Stimulated activated CD4-positive, alpha-beta T cell treated with anti-CD3 and anti-CD28 coated beads, TNF-alpha, amount 100 ng/mL, for 48 hours (primary cell): ENCODE measurements at places on chromosomes 16 and 17.
A peak's percentile ranks its signal among the peaks of the same experiment; 100 is the strongest.

DNA sequence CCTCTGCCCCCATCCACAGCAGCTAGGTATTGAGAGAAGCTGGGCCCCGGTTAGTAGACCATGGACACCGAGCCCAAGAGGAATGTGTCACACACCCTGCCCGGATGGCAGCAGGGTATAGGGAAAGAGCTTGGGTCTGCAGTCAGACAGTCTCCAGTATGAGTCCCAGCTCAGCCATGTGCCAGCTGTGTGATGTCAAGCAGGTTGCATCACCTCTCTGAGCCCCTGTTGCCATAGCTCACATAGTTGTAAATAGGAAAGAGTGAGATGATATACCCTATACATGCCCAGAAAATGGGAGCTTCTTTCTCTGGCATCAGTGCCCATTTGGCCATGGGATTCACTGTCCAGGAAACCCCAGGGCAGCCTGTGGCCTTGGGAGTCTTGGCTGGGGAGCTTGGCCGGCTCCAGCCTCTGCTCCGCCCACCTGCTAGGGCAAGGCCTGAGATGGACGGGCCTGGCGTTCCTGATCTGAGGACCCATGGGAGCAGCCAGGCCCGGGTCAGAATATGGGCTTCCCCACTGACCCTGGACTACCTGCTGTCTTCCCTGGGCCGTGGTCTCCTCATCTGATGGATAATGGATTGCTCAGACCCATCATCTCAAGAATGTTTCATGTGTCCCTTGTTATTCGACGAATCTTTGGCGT lies 13.2 kb downstream of the CD300LG start:
- no peak for DNase-seq

GRCh38 chr16:84874004-84874435 lies 54.2 kb downstream of the CRISPLD2 start:
- DNase-seq = no peak

DNA sequence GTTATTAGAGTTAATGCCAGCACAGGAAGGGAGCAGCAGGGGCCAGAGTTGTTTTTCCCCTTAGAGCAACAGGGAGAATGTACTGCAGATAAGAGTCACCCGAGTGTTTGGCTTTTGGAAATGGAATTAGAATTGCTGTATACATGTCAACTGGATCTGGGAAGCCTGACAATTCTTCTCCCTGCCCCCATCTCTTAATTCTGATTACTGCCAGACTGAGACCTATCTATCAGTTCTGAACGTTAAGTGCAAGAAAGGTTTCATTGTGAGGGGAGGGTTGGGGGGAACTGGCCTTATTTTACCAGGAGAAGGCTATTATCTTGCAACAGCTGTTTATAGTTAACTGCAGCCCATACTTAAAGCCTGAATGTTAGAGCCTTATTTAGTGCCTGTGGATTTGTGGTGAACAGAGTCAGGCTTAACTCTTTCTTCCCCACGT lies 424.5 kb upstream of the CDH11 start:
- DNase-seq = no peak

DNA sequence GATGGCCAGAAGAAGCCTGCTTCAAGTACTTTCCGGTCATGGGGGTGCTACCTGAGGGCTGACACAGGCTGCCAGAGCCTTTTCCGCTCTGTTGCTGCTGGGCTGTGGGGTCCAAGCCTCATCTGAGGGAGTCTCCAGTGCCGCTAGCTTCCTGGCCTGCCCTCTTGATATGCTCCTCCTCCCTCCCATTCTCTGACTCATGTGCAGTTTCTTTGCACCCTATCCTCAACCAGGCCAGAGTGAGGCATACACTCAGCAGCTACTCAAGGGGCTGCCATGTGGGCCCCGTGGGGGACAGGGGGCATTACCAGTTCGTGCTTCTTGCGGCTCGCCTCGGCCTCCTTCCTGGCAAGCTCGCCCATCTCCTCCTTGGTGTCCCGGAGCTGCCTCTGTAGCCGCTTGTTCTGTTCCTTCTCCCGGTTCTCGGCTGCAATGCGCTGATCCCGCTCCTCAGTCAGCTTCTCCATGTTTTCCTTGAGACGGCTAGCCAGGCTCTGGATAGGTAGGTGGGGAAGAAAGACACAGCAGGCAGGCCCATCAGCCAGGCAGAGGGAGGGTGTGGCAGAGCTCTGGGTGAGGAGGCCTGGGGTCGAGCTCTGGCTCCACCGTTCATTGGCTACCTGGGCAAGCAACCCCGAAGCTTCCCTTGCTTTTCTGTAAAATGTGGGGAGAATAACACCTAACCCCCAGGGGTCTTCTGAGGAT lies 43.8 kb downstream of the PIPOX start:
- no peak for DNase-seq

DNA sequence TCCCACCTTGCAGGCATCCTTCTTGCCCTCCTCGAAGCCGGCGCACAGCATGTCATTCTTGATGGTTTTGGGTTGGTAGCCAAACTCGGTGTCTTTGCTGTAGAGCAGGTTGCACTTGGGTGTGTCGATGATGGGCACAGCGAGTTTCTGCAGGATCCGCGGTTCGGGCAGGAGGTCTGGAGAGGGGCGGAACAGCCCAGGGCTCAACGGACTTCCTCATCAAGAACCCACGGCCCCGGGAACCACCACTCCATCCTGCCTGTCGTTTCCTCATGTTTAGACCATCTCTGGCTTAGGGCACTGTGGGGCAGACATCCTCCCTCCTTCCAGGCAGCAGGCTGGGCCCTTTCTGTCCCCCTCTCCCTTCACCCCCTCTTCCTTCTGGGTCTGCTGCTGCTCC lies 6.5 kb downstream of the PRSS27 start:
- DNase-seq = no peak

DNA sequence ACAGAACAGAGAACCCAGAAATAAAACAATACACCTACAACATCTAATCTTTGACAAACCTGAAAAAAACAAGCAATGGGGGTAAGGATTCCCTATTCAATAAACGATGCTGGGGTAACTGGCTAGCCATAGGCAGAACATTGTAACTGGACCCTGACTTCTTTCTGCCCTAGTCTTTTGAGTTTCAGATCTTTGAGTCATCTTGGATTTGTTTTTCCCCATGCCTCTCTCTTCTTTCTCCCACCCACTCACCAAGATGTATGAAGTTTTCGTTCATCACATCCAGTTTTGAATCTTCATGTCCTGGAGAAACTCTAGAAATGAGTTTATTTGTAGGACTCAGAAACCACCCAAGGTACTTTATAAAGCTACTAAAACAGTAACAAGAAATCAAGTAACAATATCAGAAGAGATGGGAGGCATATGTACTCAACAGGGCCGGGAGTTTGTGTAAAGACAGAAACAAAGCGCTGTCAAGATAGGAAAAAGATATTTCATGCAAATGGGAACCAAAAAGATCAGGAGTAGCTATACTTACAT lies 39.0 kb downstream of the HSD17B2 start:
- no peak for DNase-seq

- DNase-seq = no peak
Observed at GRCh38 chr16:17019366-17019765, 451.4 kb downstream of the XYLT1 start.

GRCh38 chr16:29862383-29862883 lies 593 bp downstream of the CDIPT start:
- DNase-seq = no peak

GRCh38 chr16:35391328-35391727 lies 1931.9 kb downstream of the TP53TG3F start:
- no peak for DNase-seq

DNA sequence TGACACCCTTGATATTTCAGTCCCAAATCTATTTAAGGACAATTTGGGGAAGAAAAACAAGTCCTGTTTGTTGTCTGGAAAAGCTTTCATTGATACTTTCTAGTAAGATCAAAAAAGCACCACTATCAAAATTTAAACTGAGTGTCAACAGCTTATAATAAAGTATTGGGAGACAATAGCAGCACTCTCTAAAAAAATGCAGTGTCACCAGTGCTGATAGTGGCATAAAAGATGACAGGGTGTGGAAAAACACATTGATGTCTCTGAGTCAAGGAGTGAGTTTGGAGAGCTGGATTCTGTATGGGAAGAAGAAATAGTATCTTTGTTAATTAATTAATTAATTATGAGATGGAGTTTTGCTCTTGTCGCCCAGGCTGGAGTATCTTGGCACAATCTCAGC lies 8.3 kb upstream of the TOM1L1 start:
- no peak for DNase-seq

- DNase-seq = no peak
Observed at GRCh38 chr16:80546249-80546648, 5.5 kb downstream of the DYNLRB2 start.

DNA sequence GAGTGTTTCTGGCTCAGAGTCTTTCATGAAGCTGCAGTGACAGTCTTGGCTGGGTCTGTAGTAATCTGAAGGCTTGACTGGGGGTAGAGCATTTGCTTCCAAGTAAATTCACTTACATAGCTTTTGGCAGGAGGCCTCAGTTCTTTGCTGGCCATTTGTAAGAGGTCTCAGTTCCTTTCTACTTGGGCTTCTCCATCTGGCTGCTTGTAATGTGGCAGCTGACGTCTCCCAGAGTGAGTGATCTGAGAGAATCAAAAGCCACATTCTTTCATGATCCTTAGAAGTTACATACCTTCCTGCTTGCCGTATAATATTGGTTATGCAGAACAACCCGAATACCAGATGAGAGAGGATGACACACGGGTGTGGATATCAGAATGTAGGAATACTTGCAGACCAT lies 39.8 kb downstream of the NF1 start:
- DNase-seq = no peak

GRCh38 chr16:72760581-72760980 lies 287.3 kb downstream of the ZFHX3 start:
- DNase-seq = no peak

GRCh38 chr16:77157346-77158058 lies 33.5 kb upstream of the MON1B start:
- no peak for DNase-seq

DNA sequence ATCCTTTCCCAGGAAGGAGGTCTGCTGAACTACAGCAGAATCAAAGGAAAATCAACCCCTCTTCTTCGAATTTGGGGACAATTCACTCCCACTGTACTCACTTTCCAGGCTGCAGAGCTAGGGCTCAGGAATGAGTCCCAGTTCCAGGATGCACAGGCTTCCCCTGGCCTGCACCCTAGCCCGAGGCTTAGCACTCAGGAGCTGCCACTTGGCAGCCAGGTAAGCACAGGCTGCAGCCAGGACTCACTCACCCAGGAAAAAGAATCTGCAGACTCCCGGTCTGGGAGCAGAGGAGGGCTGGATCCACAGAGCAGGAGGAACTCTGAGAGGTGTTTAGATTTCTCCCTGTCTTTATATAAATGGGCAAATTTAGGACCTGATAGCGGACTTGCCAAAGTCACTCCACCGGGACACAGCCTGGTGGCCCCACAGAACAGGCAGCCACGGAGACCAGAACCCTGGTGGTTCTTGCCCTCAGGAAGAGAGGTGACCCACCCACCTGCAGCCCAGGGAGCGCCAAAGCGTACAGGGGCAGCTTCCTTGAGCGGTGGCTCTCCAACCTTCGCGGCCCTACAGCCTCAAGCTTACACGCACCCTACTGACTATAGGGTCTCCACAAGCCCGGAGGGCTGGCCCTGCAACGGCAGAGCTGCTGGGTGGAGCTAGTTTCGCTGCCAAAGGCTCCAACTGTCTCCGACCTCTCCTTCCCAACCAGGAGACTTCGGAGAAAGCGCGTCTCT lies 4.8 kb downstream of the CBLN1 start:
- no peak for DNase-seq

- no peak for DNase-seq
Observed at GRCh38 chr17:17765359-17766076, 71.3 kb downstream of the SREBF1 start.

DNA sequence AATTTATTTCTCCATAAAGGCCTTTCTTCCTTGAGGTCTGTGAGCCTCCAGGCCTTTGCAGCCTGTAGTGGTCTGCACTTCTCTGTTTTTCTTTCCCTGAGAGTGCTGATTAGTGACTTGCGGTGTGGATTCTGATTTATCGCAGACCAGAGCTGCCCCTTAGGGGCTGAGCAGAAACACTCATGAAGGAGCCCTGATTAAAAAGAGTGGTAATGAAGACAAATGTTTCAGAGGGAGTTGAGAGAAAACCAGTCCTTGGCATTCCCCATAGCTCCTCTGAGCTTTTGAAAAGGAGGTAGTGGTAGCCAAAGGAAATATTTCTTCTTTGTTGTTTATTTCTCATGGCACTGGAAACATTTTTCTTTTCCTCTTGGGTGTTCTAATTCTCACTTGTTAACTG lies 268.1 kb upstream of the TBX2 start:
- no peak for DNase-seq

GRCh38 chr16:27748868-27749546 lies 199.1 kb downstream of the KATNIP start:
- DNase-seq = peak; percentile 1

GRCh38 chr17:41773190-41773588 lies 13.3 kb downstream of the JUP start:
- DNase-seq = no peak

DNA sequence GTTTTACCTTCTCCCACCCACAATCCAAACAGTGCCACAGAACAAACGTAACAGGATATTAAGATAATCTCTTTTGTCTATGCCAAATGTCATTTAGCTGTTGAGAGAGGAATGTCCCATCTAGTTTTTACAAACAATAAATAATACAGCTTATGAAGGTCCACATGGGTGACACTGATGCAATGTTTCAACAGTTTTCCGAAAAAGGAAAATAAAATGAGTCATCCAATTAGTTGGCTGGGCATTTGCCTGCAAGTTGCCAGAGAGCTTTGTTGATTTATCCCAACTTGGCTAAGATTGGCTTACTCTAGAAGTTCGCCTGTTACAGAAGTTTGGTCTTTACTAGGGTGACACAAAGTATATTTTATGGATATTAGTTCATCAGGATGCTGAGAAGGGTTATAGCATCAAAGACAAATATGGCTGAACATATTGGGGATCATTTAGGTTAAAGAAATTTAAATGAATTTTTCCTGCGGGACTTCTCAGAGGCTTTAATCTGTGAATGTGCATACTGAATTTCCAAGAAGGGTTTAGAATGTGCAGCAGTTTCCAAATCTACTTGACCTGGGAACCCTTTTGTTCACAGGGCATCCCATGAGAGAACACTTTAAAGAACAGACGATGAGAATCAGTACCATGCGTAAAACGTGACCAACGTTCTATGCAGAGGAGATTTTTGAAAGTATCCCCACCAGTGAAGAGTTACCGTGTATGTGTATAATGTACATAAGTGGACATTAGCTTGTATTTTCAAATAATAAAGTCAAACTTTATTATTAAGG lies 73.1 kb downstream of the CDH13 start:
- no peak for DNase-seq

DNA sequence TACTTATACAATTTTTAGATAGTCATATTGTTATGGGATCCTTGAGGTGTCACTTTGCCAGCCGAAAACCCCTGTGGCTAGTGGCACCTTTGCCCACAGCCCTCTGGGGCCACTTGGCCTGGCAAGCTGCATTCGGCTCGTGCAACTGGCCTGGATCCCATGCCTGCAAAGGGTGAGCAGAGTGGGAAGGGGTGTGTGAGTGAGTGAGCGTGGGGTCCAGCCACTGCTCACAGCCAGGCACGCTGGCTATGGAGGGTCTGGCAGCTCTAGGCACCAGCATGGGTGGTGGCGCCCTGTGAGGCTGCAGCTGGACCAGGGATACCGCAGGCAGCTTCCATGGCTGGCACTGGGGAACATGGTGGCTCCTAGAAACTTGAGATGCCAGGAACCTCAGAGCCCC lies 49.0 kb downstream of the ESRP2 start:
- no peak for DNase-seq
